ENCODE measurements at places on chromosomes 7 and 10.

DNA sequence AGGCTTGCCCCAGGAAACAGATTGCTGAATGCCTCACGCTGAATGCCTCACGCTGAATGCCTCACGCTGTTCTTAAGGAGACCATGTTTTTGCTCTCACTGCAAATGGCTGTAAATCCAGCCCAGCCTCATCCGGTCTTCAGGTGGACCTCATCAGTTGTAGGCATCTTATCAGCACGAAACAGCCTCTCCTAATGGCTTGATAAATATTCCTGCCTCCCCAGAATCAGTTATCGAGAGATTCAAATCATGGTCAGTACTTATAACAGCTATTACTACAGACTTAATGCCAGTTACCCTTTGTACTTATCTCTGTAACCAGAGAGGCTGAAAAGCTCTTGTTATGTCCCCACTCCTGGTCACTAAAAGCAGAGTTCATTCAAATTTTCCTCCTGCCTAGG is 290.6 kb downstream of the FZD1 start:
- DNase-seq = no peak

GRCh38 chr10:69425511-69426298 is 9.0 kb upstream of the TACR2 start:
- DNase-seq = no peak

GRCh38 chr7:157704365-157704764 is 367.6 kb downstream of the DNAJB6 start:
- DNase-seq = no peak

DNA sequence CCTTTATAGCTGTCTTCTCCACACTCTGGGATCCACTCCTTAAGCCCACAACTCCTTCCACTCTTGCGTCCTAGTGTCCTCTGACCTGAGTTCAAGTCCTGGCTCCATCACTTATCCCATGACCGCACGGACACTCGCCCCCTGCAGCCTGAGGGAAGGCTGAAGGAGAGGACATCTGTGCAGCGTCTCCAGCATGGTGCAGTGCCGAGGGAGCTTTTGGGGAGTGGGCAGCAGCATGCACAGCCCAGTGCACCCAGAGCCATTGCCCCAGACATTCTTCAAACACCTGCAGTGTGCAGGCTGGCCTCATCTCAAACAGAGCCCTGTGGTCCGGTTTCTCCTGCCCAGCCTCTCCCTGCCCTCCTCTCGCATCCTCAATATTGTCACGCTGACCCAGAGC is 317.1 kb upstream of the ZMIZ1 start:
- no peak for DNase-seq

- no peak for DNase-seq
Measured at GRCh38 chr10:103847909-103848468, 7.4 kb downstream of the SH3PXD2A start.

DNA sequence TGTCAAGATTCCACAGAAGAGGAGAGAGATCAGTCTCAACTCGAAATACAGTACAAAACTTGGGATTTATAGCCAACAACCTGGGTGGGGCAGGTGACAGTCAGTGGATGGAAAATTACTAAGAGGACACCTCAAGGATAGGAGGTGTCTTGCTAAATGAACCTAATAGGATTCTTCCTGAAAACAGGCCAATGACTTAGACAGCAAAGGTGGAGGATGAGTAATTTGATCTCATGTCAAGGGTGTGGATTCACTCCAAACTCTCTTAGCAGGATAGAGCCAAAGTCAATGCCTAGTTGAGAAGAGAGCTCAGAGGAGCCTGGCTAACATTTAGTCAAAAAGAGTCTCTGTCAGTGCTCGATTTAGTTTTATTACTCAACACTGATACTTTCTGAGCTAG is 106.7 kb upstream of the INSYN2A start:
- no peak for DNase-seq

All from fibroblast of skin of back (primary cell).